ENCODE measurements at places on chromosomes 4 and X.
A peak's percentile ranks its signal among the peaks of the same experiment; 100 is the strongest.

- no peak for DNase-seq
Measured at GRCh38 chr4:121358473-121358872, 22.3 kb downstream of the QRFPR start.

DNA sequence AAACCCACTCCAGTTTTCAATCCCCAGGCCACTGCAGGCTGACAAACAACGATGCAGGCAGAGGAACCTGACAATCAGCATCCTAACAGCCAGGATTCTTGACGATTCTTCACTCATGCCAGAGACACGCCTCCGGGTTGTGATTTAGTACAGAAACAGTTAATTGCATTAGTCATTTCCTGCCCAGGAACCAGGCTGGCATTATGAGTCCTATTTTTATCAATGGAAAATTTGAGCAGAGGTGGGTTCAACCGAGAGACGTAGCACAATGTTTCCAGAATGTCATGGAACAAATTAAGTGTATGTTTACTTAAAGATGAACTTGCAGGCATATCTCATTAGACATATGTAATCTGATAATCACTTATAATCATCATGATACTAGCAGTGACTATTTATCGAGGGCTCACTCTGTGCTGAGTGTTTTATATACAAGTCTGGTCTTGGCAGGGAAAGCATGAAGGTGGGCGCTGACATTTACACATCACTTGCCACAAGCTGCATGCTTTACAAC is 159.7 kb downstream of the NSUN7 start:
- DNase-seq = peak; percentile 11

DNA sequence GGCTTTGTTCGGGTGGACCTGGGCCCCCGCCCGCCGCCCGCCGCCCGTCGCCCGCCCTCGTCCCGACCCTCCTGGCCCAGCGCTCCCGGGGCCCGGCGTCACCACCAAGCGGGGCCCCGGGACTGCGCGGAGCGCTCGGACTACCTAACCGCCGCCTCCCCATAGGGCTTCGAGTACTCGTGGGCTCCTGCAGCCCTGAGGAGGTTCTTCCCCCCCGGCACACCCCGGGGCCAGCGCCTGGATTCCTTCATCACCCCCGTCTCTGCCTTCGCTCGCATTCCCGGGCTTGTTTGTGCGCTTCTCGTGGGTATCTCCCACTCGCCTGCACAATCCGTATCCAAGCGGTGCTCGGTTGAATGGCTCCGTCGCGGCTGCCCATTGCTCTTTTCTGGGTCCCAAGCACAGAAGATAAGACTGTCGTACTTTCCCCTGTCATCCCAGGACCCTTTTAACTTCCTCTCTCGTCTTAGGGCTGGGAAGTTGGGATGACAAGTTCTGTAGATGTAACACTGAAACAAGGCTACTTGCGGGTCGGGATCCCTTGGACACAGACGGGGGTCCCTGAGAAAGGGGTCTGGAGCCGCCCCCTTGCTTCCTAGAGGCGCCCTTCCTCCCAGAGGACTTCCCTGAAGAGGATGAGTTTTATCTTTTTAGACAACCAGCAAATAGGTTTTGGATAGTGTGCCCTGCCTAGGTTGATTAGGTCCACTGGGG is 565 bp downstream of the MOB1B start:
- DNase-seq = no peak

- DNase-seq = no peak
Measured at GRCh38 chrX:66602381-66602938, 36.4 kb downstream of the EDA2R start.

- DNase-seq = no peak
Measured at GRCh38 chrX:11648705-11649519, 16.8 kb downstream of the ARHGAP6 start.

DNA sequence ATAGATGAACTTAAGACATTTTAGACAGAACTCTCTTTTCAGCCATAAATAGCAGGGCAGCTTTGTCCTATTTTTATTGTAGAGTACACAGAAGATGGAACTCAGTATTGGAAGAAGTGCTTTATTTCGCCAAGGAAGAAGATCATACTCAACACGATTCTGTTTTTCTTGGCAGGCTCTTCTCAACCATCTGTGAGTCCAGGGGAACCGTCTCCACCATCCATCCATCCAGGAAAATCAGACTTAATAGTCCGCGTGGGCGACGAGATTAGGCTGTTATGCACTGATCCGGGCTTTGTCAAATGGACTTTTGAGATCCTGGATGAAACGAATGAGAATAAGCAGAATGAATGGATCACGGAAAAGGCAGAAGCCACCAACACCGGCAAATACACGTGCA is 37.6 kb downstream of the KIT start:
- no peak for DNase-seq

DNA sequence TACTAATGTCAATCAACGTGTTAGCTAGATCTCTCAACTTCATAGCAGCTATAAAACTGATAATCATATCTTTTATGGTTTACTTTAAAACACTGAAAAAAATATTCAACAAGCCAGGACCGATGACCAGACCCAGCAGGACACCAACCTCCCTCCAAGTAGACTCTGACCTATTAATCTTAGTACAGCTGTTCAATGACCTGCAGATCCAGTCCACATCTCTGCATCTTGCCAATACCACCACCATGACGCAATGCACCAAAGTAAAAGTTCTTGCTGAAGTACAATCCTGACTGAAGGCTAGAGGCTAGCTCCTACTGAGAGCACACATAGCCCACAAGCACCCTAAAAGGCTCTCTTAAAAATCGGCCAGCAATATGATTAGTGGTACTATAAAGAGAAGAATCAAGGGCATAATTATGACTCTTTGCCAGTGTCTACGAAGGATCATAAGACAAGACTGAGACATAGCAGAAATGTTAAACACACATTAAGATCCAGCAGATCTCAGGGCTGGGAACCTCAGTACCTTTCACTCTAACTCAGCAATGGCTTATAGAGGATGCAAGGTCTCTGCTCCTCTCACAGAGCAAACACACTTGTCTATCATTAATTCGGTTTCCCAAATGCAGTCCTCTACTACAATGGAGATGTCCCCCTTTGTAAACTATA is 7.6 kb downstream of the MED14 start:
- DNase-seq = no peak

DNA sequence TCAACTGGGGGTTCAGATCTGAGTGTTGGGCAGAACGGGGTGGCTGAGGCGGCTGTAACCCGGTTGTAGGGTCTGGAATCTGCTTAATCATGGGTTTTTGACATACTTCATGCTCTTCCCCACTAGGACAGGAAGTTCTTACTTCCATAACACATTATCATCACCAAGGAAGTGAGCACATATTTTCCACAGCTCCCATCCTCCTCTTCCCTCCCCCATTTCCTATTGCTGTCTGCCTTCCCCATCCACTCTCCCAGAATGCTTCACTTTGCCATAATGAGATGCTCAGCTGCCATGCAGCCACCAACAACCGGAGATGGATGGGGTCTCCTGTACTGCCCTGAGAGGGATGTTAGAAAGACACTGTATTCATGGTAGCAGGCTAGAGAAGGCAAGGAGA is 6.4 kb upstream of the DCUN1D4 start:
- no peak for DNase-seq

GRCh38 chr4:52076731-52077130 is 25.6 kb downstream of the SPATA18 start:
- DNase-seq = no peak

- no peak for DNase-seq
Measured at GRCh38 chr4:35182451-35182850, 1061.9 kb downstream of the ARAP2 start.
